ENCODE measurements at places on chromosomes 1 and 21. TPM values are rescaled to one million over a fixed set of nuclear protein-coding genes. Genes with fewer than 3 reads are reported as not detected.
A peak's percentile ranks its signal among the peaks of the same experiment; 100 is the strongest.

CADM3 gene
- total RNA-seq, result not detected

KRTAP19-1 gene
- total RNA-seq, result not detected

DTL gene
- total RNA-seq, result 61.4 TPM

ATAD3C gene
- total RNA-seq, result 2.1 TPM

IVL gene
- total RNA-seq, result not detected

CLDN17 gene
- not detected for total RNA-seq

ANGPTL3 gene
- total RNA-seq, result not detected

GRCh38 chr1:33441088-33441745 lies 10.3 kb upstream of the PHC2 start:
- no peak for DNase-seq

DNA sequence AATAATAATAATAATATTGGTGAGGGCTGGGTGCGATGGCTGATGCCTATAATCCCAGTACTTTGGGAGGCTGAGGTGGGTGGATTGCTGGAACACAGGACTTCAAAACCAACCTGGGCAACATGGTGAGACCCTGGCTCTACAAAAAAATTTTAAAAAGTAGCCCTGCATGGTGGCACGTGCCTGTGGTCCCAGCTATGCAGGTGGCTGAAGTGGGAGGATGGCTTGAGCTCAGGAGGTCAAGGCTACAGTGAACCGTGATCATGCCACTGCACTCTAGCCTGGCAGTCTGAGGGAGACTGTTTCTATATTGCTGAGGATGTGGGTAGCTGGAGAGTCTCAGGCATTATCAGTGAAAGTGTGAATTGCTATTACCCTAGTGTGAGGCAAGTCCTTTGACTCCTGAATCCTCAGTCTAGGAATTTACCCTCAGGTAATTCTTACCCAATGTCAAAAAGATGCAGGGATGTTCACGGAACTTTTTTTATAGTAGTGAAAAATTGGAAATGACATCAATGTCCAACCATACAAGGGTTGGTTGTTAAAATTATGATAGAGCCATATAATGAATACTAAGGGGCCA lies 61.8 kb upstream of the RPL11 start:
- DNase-seq, result no peak

DNA sequence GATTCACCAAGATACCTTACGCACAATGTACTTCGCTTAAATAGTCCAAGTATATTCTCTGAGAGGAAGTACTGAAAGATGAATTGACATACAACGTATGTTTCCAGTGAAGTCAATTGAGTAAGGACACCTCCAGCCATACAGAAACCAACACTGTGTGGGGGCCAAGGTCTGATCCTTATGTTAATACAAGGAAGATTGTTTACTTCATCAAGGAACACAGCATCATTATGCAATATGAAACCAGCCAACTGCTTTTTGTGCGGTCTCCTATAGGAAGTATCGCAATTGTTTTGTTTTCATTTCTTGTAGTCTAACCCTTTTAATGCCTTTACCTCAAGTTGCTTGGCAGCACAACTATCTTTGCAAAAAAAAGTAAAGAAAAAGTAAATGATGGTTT lies 28.2 kb upstream of the TEKT2 start:
- no peak for DNase-seq

DNA sequence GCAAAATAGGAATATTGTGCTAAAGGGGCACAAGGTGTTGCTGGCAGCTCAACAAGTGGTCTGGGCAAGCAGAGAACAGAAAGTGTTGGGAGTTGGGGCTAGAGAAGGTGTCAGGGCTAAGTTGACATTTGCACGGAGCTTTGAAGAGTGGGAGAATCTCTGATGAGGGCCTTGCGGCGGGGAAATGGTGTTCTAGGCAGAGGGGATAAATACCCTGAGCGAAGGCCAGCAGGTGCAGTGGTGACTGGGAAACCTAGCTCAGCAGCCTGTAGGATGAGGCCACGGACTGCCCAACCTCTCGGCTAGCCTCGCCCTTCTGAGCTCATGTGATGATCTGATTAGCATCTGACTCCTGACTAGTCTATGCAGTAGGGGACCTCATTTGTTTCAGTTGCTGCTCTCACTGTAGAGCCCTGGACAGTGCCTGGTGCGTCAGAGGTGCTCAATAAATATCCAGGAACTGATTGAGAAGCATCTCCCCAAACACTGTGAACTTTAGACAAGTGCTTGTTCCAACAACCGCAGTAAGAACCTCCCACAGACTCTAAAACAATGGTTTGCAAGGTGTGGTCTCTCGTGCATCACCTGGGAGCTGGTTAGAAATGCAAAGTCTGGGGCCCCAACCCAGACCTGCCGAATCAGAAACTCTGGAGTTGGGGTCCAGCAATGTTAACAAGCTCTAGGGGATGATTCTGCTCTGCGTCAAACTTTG lies 1.0 kb upstream of the FOXO6 start:
- DNase-seq, result no peak

GRCh38 chr1:42736152-42736551 lies 3.9 kb downstream of the CLDN19 start:
- DNase-seq, result peak; percentile 13

DNA sequence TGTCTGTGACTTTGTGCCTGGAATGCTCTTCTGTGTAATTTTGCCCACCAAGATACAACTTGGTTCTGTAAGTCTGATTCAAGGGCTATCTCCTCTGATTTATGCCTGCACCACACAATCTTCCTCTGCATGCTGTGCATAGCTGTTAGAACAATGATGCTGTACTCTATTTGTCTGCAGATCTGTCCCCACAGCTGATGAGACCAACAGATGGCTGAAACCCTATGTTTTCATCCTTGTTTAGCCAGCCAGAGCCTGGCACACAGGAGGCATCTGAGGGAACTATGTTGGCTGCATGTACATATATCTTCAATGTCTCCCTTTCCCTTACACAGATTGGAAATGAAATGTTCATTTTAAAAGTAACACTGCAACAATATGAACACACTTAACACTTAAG lies 58.0 kb upstream of the ABCA4 start:
- no peak for DNase-seq

GRCh38 chr1:162562470-162562828 lies 927 bp downstream of the UAP1 start:
- DNase-seq, result no peak

- no peak for DNase-seq
Measured at GRCh38 chr1:117237726-117238381, 27.1 kb upstream of the VTCN1 start.

- DNase-seq, result no peak
Measured at GRCh38 chr1:21704145-21704544, 35.0 kb upstream of the RAP1GAP start.

GRCh38 chr1:2803086-2803930 lies 1.8 kb upstream of the TTC34 start:
- DNase-seq, result no peak

- DNase-seq, result no peak
Measured at GRCh38 chr1:168146160-168146539, 9.4 kb upstream of the GPR161 start.

- no peak for DNase-seq
Measured at GRCh38 chr21:26909972-26910371, 56.9 kb downstream of the ADAMTS5 start.

GRCh38 chr21:45950740-45951515 lies 30.6 kb upstream of the COL6A1 start:
- DNase-seq, result no peak

GRCh38 chr1:183732236-183732880 lies 72.6 kb upstream of the RGL1 start:
- DNase-seq, result no peak

DNA sequence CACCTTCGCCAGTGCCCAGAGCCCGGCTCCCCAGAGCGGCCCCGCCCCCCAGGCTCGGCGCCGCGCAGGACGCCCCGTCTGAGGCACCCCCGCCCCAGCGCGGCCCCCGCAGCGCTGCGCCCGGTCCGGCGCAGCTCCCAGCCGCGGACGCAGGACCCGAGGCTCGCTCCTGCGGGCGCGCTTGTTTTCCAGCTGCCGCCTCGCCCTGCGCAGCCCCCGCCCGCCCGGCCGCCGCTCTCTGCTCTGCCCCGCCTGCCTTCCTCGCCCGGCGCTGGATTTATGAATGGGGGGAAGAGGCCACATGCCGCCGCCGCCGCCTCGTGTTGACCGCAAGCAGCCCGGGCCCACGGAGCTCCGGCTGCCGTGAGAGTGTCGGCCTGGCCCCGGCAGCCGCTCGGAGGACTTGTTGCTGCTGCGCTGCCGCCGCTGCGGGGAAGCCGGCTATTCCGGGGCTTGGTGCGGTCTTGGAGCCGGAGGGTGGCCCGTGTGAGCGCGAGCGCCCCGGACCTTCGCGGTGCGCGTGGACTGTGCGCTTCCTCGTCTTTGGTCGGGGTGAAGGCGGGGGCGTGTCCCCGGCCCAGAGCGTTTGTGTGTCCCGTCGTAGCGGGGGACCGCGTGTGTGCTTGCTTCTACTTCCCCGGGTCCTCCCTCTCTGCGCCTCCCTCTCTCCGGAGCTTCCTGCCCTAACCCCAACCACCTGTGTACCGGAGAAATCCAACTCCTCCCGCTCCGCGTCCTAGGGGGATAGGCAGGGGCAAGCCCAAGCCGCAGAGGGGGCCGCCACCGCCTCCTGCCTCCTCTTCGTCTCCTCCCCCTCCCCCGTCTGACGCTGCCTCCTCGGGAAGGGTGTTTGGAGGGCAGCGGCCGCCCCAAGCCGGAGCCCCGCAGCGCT lies 736 bp downstream of the KCNC4 start:
- DNase-seq, result peak; percentile 58

GRCh38 chr1:6460301-6461050 lies 5.5 kb downstream of the TNFRSF25 start:
- no peak for DNase-seq

- no peak for DNase-seq
Measured at GRCh38 chr21:29315131-29315749, 16.5 kb downstream of the BACH1 start.

- no peak for DNase-seq
Measured at GRCh38 chr1:176243746-176244145, 36.7 kb upstream of the COP1 start.

DNA sequence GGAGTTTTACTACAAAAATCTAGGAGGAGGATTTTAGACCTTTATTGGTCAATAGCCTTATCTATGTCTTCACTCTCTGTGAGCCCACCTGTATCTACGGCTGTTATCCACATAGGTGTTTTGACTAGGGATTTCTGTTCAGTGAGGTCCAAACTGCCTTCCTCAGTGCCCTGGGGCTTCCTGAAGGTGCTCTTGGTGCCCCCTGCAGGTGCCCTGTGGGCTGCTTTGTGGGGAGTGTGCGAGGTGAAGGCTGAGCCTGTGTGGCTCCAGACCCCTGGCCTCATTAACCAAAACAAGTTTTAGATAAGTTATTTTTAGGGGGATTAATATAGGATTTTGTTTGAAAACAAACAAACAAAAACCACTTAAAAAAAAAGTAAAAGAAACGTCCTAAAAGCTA lies 122.5 kb downstream of the KIF26B start:
- peak; percentile 3 for DNase-seq

GRCh38 chr21:16568244-16568643 lies 838.5 kb downstream of the USP25 start:
- DNase-seq, result no peak

GRCh38 chr1:156371553-156372264 lies 2.7 kb downstream of the RHBG start:
- DNase-seq, result no peak

DNA sequence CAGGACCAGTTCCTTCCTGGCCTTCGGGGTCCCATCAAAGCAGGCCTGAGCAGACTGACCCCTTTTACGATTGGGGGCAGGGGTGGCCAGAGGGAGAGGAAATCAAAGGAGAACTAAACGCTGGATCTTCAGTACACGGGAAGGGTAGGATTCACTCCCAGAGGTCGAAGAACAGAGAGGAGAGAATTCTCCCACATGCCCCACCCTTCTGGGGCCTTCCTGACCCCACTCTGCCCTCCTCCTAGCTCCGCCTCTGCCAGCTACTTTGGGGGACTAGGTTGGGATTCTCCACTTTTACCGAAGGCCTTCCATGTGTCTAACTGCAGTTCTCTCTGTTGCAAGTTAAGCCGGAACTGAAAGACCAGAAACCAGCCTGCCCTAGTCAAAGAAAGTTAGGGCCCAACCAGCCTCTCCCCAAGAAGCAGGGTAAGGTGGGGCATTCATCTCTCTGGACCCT lies 654 bp upstream of the ARHGEF2 start:
- DNase-seq, result no peak

- DNase-seq, result no peak
Measured at GRCh38 chr1:94270801-94271203, 33.4 kb upstream of the ARHGAP29 start.
